ENCODE measurements at places on chromosomes 6 and 20. TPM values are rescaled to one million over a fixed set of nuclear protein-coding genes. Genes with fewer than 3 reads are reported as not detected.
A peak's percentile ranks its signal among the peaks of the same experiment; 100 is the strongest.

DNA sequence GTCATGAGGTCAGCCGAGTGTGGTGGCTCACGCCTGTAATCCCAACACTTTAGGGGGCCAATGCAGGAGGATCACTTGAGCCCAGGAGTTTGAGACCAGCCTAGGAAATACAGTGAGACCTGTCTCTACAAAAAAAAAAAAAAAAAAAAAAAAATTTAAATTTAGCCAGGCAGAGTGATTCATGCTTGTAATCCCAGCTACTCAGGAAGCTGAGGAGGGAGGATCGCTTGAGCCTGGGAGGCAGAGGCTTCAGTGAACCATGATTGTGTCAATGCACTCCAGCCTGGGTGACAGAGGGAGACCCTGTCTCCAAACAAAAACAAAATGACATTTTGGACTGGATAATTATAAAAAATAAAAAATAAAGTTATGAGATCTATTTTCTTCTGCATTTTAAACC, 56.2 kb downstream of the ADGRF1 start:
- no peak for DNase-seq

GRCh38 chr6:50845499-50846143, 26.9 kb downstream of the TFAP2B start:
- no peak for DNase-seq

WFDC10B gene
- not detected for total RNA-seq

GRCh38 chr20:60138256-60139220, 180.3 kb downstream of the CDH26 start:
- DNase-seq = no peak

EGFL8 gene
- 45.0 TPM for total RNA-seq

DNA sequence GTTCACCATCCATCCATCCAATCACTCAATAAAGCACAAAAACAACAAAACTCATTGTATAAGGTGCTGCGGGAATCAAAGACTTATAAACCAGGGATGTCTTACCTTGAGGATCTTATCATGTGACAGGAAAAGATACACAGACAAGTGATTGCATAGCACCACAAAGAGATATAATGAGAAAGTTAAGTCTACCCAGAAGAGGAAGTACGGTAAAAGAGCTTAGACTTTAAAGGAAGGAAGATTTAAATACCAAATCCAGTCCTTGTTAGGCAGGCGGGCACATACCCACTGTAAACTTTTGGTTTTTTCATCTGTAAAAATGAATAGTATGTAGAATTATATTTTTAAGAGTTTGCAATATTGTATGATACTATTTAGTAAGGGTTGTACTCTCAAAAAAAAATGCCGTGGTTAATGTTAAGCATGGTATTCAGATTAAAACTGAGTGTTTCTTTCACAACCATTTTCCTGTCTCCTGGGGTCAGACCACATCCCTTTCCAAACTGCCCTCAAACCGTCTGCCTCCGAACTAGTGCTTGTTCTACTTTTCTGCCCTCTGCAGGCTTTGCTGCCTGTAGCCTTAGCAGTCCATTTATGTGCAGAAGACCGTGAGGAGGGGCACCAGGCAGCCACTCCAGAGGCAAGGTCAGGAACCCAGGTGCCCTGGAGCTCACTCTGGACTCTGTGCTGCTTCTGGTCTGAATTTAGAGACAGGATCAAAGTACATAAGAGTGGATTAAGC, 179.5 kb upstream of the SYNDIG1 start:
- no peak for DNase-seq

- DNase-seq = no peak
Measured at GRCh38 chr6:4384656-4385055, 249.3 kb upstream of the ECI2 start.

DNA sequence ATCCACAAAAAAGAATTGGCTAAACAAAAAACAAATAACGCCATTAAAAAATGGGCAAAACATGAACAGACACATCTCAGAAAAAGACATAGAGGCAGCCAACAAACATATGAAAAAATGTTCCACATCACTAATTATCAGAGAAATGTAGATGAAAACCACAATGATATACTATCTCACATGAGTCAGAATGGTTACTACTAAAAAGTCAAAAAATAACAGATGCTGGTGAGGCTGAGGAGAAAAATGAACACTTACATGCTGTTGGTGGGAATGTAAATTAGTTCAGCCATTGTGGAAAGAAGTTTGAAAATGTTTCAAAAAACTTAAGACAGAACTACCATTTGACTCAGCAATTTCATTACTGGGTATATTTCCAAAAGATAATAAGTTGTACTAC, 430.1 kb upstream of the JAG1 start:
- DNase-seq = no peak

- no peak for DNase-seq
Measured at GRCh38 chr20:58651946-58652605, 993 bp downstream of the STX16 start.

TP53TG5 gene
- not detected for total RNA-seq

METTL24 gene
- 0.28 TPM for total RNA-seq

GRCh38 chr20:51258582-51259165, 235.8 kb upstream of the KCNG1 start:
- DNase-seq = peak; percentile 76

CDSN gene
- total RNA-seq = not detected

Data from Caco-2 (cell line).